ELR (cell line): ENCODE measurements at places on chromosomes 6 and 20.

GRCh38 chr20:38112261-38112929 is 52.7 kb downstream of the TGM2 start:
- no peak for DNase-seq

DNA sequence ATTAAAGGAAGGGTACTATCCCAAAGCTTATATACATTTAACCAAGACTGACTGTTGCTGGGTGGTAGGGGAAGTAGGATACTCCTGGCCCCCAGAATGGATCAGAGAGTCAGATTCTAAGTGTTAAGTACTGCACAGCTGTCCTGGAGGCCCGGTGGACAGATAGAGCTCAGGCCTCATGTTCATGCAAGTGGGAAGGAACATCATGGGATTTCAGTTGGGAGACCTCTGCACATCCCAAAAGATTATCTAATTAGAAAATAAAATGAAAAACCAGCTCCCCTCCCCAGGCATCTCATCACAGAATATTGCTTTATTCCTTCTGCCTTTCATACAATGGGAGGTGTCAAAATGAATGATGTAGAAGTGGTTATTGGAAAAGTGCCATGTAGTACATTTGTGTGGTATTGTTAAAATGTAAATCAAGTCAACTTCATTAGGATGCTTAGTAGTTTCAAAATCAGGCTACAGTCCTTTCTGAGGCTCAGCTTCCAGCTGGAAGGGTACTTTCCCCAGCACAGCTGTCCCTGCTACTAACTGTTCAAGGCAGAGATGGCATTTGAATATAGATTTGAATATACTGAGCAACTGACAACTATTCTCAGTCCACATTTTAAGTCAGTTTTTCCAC is 82.9 kb downstream of the SLC35B3 start:
- no peak for DNase-seq

- DNase-seq: no peak
Observed at GRCh38 chr6:1263850-1264377, 48.0 kb upstream of the FOXQ1 start.

- no peak for DNase-seq
Observed at GRCh38 chr6:166586424-166587156, at the start of gene RAMACL. RAMACL (minus strand) TSS chr6:166586678; CDS start chr6:166586477, 201 bp downstream.

DNA sequence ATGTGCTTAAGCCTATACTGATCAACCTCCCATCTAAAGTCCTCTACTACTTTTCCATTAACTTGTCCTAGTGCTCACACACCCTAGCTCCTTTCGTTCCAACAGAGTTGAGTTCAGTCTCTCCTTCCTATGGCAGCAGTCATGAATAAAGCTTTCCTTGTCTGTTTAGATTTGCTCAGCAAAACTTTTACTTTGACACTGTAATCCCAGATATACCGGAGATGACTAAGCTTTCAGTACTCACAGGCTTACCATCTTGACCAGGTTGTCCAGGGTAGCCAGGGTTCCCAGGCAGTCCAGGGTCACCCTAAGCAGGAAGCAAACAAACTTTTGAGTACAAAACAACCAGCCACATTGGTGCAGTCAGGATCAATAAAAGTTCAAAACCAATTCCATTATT is 90.7 kb downstream of the COL21A1 start:
- DNase-seq: peak; percentile 57

GRCh38 chr20:16387666-16388065 is 185.6 kb downstream of the KIF16B start:
- no peak for DNase-seq

DNA sequence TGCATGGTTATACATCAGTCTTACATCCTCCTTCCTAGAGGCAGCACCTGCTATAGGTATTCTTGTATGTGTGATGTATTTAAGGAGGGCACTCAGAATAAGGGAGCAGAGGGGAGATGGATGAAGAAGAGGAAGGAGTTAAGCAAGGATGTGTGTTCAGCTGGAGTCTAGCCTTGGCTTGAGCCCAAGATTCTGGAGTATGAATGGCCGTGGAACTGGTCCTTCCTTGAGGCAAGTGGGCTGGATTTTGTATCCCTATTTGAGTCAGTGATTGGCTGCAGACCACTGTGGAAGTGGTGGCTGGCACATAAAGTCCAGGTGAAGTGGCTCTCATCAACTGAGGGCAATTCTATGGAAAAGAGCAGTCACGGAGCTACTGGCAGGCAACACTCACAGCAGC is 112.0 kb upstream of the RNF24 start:
- DNase-seq: no peak
